ENCODE measurements at places on chromosomes 2 and 18.

DNA sequence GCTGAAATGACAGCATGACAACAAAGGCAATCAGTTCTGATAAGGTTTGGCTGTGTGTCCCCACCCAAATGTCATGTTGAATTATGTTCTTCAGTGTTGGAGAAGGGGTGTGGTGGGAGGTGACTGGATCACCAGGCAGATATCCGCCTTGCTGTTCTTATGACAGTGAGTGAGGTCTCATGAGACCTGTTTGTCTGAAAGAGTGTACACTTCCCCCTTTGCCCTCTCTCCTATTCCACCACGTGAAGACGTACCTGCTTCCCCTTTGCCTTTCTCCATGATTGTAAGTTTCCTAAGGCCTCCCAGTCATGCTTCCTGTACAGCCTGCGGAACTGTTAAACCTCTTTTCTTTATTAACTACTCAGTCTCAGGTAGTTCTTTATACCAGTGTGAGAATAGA lies 553.0 kb downstream of the DCDC2C start:
- DNase-seq, result no peak

DNA sequence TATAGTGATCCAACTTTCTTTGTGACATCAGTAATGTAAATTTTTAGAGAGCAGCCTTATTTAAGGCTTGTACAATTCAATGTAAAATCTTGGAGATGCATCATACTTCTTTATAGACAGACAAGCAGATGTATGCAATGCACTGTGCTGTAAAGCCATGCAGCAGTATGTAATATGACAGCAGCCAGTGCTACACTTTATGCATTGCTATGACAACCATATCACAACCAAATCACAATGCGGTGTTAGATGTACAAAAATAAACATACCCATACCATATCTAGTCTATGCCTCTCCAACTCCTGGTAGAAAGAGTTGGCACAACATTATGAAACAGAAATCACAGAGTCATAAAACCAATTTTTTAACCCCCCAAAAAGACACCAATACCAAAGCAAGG lies 110.3 kb upstream of the WDSUB1 start:
- peak; percentile 13 for DNase-seq

DNA sequence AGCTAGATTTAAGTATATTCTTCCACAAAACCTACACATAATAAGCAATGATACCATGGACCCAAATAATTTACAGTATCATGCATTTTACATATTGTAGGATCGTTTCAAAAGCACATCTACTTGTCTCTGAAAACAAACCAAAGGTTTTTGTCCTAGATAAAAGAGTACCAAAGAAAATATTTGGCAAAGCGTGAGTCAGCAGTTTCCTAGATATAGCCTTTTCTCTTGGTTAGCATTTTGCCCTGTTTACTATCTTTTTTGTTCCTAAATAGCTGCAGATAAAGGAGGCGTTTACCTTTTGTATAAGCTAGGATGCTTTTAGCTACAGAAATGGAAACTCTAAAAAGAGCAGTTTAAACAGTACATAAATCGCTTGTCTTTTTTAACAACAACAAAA lies 305.8 kb upstream of the GULP1 start:
- no peak for DNase-seq

GRCh38 chr18:52344881-52345280 lies 4.9 kb downstream of the DCC start:
- no peak for DNase-seq

DNA sequence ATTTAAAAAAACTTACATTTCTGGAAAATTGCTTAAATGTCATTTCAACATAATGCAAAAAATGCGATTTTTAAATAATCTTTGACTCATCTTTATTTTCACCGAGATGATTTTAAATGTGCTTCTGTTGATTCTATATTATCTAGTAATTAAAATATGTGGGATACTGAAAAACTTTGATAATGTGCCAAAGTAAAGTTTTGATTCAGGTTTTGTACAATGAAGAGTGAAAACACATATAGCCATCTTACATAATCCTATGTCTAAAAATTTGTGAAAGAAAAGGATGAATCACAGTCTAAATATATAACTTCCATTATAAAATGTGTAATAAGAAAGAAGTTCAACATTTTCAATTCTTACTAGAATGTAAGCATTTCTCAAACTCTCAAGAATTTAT lies 204.3 kb upstream of the ZC3H15 start:
- DNase-seq, result no peak

GRCh38 chr18:79677221-79677620 lies 2.4 kb upstream of the CTDP1 start:
- DNase-seq, result no peak

DNA sequence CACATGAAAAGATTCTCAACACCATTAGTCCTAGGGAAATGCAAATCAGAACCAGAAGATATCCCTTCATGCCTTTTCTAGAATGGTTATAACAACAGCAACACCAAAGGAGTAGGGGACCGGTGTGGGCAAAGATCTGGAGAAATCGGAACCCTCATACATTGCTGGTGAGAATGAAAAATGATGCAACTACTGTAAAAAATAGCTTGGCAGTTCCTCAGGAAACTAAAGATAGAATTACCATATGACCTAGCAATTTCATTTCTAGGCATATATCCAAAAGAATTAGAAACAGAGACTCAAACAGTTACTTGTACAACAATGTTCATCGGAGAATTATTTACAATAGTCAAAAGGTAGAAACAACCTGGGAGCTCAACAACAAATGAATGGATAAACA lies 29.2 kb upstream of the CDH7 start:
- DNase-seq, result no peak

GRCh38 chr2:21715887-21716286 lies 592.1 kb downstream of the TDRD15 start:
- DNase-seq, result no peak

GRCh38 chr2:230124757-230125431 lies 56.2 kb upstream of the SLC16A14 start:
- no peak for DNase-seq

DNA sequence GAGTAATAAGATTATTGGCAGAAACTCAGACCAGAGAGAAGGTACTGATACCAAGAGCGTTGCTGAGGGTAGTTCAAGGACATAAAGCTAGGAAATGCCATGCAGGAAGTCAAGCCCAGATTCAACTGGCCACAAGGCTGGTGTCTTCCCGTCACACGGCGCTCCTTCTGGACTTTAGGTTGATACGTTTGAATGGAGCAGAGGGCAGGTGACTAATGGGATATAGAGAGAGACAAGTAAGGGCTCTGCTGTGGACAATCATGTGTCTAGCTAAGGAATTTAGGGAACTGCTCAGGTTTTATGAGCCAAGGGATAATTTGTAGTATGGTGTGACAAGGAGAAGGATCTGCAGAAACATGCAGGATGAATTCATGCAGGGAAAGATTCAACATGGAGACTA lies 83.9 kb upstream of the MC2R start:
- no peak for DNase-seq

GRCh38 chr2:206127656-206128055 lies 31.6 kb downstream of the NDUFS1 start:
- DNase-seq, result no peak

- DNase-seq, result no peak
Measured at GRCh38 chr2:181468811-181469210, 11.6 kb downstream of the ITGA4 start.

DNA sequence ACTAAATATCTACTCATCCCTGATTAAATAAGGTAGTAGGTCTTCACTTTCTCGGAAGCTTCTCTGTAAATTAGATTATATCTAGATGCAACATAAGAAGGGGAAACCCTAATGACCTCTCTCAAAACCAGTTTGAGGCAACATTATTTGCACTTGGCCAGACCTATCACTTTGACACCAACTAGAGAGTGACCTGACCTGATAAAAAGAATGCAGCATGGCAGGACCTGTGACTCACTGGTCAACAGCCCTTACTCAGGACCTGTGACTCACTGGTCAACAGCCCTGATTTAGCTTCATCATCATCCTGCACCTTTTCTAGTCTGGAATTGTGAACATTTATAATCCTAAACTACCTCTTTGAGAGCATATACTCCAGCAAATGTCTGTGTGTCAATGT lies 1957.7 kb upstream of the CELF4 start:
- no peak for DNase-seq

- peak; percentile 11 for DNase-seq
Measured at GRCh38 chr2:19899985-19900930, 1.5 kb downstream of the TTC32 start.

- no peak for DNase-seq
Measured at GRCh38 chr2:15691586-15692310, 100.1 kb downstream of the DDX1 start.

DNA sequence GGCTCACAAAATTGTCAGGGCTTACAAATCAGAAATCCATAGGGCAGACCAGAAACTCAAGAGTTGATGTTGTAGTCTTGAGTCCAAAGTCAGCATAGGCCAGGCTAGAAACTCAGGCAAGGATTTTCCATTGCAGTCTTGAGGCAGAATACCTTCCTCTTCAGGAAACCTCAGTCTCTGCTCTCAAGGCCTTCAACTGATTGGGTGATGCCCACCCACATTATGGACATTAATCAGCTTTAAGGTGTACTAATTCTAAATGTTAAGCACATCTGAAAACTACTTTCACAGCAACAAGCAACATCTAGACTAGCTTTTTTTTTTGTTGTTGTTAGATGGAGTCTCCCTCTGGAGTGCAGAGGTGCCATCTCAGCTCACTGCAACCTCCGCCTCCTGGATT lies 31.3 kb upstream of the ZNF512 start:
- DNase-seq, result no peak

DNA sequence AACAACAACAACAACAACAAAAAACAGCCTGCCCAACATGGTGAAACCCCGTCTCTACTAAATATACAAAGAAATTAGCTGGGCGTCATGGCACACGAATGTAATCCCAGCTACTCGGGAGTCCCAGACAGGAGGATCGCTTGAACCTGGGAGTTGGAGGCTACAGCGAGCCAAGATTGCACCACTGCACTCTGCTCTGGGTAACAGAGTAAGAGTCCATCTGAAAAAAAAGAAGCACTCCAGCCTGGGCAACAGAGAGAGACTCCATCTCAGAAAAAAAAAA lies 344.1 kb upstream of the PLGLB2 start:
- DNase-seq, result no peak

GRCh38 chr2:109486711-109487535 lies 126.8 kb downstream of the SEPTIN10 start:
- DNase-seq, result no peak

- no peak for DNase-seq
Measured at GRCh38 chr18:13265911-13266217, 47.3 kb downstream of the LDLRAD4 start.

GRCh38 chr18:36953047-36953446 lies 124.1 kb downstream of the KIAA1328 start:
- no peak for DNase-seq

DNA sequence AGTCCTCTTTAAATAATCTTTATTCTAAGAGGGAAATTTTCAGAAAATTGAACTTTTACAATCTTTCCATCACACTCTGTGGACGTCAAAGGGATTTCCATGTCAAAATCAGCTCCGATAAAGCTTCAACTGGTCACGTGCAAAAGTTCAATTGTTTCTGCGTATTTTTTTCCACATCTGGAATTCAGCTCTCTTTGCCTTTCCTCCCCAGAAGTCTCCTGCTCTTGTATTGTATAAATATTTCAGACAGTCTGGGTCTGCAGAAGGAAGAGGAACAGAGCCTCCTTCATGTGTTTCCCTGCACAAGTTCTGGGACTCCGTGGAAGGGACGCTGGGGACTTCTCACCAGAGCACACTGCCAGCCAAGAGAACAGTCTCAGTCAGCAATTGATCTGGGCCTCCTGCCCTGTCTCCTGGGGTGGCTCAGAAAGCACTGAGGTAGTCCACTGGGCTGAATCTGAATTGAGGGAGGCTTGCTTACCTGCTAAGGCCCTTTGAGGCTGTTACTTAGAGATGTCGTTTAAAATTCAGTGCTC lies 251.5 kb downstream of the TFCP2L1 start:
- no peak for DNase-seq

DNA sequence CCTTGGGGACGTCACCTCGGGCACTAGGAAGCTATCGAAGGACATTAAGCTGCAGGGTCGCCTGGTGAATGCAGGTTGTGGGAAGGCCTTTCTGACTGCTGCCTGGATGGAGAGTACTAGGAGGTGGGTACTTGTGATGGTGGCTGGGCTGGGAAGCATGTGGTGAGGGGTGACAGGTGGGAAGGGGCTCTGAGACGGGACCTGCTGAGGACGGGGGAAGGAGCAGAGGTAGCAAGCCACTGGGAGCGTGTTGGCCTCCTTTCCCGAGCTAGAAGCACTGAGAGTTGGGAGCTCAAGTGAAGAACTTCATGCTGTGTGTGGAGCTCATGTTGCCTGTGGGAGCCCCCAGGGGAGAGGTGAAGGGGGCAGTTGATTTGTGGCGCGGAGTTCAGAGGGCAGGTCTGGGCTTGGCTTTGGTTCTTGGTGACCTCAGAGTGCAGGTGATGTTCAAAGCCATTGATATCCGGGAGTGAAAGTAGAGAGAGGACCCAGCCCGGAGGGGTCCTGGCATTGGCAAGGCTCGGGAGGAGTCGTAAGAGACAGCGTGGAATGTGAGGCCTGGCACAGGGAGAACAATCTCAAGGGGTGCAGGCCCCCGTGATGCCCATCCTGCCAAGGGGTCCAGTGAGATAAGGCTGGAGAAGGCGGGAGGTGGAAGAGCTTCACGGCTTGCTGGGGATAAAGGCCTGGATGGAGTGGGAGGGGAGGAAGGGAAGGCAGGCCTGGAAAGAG lies 13.2 kb downstream of the MROH2A start:
- DNase-seq, result no peak

DNA sequence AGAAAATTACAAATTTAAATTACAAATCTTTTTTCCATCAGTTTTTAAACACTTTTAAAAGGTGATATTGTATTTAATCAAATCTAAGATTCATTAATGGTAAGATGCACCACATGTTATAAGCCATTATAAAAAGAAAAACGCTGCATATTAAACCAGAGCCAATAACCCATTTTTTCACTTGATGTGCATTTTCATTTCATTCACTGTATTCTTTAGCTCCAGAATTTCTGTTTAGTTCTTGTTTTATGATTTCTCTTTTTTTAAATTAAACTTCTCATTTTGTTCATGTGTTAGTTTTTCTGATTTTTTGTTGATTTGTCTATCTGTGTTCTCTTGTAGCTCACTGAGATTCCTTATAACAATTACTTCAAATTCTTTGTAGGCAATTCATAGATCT lies 62.4 kb upstream of the MBOAT2 start:
- DNase-seq, result no peak

DNA sequence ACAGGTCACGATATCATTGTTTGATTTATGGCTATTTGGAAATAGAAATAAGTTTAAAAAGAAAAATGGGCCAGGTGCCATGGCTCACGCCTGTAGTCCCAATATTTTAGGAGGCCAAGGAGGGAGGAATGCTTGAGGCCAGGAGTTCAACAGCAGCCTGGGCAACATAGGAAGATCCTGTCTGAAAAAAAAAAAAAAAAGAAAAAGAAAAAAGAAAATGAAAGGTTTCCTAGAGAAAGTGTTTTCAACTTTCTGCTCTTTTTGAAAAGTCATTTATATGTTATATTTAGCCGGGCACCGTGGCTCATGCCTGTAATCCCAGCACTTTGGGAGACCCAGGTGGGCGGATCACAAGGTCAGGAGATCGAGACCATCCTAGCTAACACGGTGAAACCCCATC lies 3.2 kb downstream of the NDUFB3 start:
- DNase-seq, result no peak

DNA sequence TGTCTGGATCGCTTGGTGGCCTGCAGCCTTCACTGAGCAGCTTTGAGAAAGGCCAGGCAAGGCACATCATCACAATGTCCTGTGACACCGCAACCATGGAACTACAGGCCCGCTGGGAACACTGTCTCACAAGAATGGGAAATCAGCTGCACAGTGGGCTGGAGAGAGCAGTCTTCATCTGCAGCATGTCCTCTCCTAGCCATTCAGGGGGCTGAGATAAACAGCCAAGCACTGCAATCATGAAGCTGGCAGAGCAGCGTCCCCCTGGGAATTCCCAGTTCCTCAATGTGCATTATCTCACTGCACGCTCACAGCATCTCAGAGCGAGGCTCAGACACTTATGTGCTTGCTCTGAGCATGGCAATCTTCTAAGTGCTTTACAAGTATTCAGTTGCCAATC lies 1.9 kb downstream of the CMPK2 start:
- DNase-seq, result peak; percentile 14

Measured in SK-N-SH (cell line).